ENCODE measurements at places on chromosomes 12 and 14.
A peak's percentile ranks its signal among the peaks of the same experiment; 100 is the strongest.

DNA sequence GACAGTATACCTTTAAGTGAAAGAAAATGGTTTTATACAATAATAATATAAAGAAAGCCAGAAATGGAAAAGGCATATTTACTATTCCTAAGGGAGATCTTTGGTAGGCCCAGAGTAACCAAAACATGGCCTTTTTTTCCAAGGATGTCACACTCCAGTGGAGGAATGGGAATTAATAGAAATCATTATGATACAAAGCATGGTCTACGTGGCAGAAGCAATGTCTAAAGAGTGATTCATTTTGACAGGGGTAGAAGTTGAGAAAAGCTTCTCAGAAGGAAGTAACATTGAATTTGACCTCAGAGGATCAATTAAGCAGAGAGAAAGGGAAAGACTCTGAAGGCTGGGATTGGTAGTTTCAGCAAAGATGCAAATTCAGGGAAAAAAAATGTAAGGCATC lies 208.6 kb downstream of the BTG1 start:
- no peak for DNase-seq

DNA sequence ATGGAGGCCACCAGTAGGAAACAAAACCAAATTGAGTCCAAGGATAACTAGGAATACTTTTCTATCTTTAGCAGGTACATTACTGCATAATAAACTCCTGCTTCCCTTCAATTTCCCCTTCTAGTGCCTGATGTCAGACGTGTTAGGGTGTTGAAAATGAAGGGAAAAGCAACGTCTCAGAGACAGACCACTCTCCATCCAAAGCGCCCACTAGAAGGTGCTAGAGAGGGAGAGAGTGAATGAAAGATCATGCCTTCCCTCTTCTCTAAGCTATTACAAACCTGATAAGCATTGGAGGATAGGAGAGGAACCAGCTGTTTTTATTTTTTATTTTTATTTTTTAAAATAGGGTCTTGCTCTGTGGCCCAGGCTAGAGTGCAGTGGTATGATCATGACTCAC lies 64.1 kb downstream of the ZNF641 start:
- DNase-seq: no peak

- no peak for DNase-seq
Observed at GRCh38 chr14:20412411-20412810, 890 bp downstream of the TEP1 start.

DNA sequence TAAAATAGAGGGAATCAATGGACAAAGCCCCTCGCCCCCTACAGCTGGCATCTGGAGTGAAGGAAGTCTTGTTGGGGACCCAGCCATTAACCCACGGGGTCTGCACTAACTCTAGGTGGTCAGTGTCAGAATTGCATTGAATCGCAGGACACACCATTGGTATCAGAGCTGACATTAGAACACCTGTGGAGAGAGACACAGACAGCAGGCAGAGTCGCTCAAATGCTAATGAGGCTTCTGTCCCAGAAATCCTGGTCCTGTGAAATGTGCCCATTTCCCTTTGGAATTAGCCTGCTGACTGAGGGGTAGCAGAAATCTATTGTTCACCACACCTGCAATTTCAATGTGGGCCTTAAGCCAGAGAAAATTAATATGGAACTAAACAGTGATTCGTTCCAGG lies 33.0 kb downstream of the TMEM132D start:
- no peak for DNase-seq

DNA sequence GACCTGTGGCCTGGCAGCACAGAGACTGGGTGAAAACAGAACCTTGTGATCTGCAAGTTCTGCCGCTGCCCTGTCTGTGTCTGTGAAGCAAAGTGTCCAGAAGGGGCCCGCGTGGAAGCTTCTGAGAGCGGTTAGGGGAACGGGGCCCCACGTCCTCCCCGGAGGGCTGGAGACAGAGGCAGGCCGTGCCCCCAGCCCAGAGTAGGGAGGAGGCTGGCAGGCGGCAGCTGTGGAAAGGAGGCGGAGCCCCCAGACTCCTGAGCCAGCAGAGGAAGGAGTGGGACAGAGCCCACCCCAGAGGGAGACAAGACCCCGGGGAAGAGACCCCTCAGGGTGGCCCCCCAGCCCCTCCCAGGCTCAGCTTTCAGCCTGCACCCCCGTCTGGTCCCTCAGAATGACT lies 49.0 kb downstream of the GALNT9 start:
- DNase-seq: no peak

- DNase-seq: no peak
Observed at GRCh38 chr14:105748204-105748578, 221.8 kb downstream of the TMEM121 start.

GRCh38 chr12:19066475-19067001 lies 63.0 kb upstream of the PLEKHA5 start:
- peak; percentile 22 for DNase-seq

GRCh38 chr12:46260124-46260912 lies 8.5 kb downstream of the SLC38A1 start:
- DNase-seq: no peak

GRCh38 chr12:3438401-3438800 lies 52.6 kb upstream of the PRMT8 start:
- no peak for DNase-seq

DNA sequence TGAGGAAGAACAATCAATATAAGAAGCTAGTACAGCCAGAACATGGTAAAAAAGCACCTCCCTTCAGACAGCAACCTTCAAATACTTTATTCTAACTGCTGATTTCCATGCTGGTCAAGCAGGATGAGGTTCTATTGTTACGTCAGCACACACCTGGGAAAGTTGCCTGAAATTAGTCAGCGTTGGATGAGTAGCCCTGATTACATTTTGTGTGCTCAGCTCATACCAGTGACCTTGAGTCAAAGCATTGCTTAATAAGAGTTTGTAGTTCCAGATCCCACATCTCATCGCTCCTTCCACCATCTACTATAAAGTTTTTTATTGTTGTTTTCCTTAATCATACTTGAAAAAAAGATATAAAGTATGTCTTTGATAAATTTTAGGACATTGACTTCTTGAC lies 361.5 kb downstream of the EGLN3 start:
- DNase-seq: no peak

DNA sequence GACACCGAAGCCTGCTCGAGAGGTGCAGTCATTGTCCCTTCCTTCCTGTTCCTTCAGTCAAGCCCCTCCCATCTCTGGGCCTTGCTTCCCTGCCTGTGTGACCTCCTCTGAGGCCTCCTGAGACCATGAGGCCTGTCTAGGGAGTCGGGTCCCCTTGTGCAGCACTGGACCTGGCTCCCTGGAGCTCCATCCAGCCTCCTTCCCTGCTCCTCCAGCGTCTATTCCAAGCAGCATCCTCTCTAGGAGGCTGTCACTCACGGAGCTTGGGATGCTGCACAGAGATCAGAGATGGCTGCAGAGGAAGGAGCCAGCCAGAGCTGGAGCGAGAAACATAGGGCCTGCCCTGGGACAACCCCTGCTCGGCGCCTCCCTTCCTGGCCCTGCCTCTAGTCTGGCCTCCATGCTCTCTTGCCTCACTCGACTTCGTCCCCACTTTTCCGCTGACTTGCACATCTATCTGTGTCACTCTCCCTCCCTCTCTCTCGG lies 142.7 kb downstream of the BCL11B start:
- no peak for DNase-seq

GRCh38 chr14:81023095-81023710 lies 67.8 kb downstream of the TSHR start:
- no peak for DNase-seq

DNA sequence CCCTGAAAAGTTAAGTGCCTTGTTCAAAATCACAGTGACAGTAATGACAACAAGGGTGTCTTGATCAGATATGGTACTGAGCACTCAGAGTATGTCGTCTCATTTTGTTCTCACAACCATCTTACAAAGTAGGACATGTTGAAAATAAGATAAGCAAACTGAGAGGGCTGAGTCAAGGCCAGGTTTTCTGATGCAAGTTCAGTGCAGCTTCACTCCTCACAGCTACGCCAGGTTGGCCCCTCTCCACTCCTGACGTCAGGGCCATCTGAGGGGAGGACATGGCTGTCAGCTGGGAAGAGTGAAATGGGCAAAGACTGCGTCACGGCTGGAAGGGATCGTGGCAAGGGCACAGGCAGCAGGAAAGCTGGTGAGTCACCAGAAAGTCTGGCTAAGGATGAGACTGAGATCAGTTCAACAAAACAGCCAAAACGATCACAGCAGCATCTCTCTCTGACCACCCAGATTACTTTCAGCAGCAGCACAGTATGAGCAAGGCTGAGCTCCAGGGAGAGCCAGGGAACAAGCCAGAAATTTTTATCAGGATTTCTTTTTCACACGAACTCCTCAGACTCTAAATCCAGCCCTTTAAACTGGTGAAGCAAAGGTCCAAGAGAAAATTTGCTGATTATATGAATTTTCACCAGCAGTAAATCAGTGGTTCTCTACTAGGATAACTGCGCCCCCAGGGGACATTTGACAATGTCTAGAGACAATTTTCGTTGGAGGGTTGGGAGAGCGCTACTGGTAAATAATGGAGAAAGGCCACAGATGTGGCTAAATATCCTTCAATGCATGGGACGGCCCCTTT lies 297.9 kb upstream of the AMIGO2 start:
- DNase-seq: no peak

DNA sequence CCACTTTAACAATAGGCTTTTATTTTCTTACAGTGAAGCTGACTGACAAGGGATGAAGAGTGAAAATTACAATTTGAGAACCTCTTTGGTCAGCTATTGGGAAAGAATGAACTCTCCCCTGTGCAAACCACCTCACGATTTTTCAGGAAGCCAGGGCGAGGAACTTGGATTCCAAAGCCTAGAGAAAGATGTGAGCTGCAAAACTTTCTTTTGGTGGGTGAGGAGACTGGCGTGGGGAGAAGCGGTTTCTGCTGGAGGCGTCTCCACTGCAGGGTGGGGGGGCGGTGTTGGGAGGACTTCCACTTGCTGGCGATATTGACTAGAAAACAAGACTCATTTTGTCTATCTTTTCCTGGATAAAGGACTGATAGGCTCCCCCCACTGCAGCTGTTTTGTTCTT lies 59.3 kb upstream of the VRK1 start:
- DNase-seq: no peak

GRCh38 chr14:80695869-80696268 lies 245.7 kb downstream of the CEP128 start:
- no peak for DNase-seq

- DNase-seq: no peak
Observed at GRCh38 chr14:94001016-94001415, 3.9 kb downstream of the CCDC197 start.

DNA sequence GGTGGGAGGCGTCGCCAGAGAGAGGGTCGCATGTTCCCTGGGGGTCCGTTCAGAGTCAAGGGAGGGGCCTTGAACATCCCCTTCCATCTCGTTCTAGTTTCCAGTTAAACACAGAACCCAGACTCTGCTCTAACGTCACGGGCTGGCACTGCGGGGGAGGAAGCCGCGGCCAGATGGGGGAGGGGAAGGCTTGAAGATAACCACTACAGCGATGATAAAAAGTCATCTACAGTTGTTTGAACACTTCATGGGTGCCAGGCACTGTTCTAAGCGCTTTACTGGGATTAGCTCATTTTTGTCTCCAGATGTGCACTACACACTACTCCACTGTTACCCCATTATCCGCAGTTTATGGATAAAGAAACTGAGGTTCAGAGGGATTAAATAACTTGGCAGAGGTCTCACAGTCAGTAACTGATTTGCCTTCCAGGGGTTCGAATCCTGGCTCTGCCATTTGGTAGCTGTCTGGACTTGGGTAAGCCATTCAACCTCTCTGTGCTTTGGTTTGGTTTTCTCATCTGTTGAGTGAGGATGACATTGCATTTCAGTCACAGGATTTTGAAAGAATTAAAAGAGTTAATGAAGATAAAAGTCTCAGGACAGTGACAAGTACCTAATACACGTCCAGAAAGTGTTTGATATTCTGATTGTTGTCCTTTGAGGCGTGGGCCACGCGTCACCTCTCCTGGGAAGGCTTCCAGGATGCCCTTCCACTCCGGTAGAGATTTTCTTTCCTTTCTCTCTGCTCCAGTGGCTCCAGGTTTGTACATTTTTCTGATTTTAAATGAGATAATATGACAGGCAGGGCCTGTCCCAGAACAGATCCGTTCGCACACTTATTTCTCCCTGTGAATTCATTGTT lies 798 bp upstream of the RASAL1 start:
- peak; percentile 40 for DNase-seq

DNA sequence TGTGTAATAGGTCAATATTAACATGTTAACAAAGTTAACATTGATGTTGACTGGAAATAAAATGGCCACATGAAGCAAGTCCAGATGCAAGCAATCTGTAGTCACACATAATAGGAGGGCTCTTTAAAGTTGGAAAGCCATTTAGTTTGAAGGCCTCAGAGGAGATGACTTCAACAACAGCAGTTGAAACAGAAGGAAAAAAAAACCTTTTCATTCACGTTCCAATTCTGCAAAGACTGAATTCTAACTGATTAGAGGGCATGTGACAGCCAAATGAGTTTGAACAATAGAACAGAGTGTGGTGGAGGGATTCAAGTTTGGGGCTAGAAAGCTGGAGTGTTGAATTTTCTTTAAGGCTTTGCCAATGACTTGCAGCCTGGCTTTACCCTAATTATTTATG lies 41.5 kb upstream of the DAAM1 start:
- DNase-seq: no peak

- DNase-seq: no peak
Observed at GRCh38 chr12:57625261-57626032, 7.6 kb downstream of the B4GALNT1 start.

GRCh38 chr14:22626590-22626989 lies 17.6 kb downstream of the OR6J1 start:
- no peak for DNase-seq

- DNase-seq: no peak
Observed at GRCh38 chr14:53571641-53572328, 384.8 kb downstream of the BMP4 start.

GRCh38 chr14:88856786-88857366 lies 32.4 kb downstream of the TTC8 start:
- no peak for DNase-seq

DNA sequence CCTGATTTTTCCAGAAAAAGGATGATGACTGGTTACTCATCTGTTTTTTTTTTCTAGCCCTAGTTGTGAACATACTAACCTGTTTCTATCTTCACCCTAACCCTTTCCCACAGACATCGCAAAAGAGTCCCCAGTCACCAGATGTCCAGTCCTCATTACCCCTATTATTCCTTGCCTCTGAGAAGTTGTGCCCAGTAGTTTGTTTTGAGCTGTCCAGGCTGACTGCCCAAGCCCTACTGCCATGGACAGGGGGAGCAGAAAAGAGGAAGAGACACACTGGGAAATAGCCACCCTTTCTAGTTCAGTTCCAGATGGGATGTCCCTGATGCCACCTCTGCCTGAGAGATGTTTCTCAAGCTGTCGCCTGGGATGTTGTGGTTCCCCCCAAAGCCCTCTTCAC lies 13.8 kb upstream of the CELA1 start:
- DNase-seq: no peak

DNA sequence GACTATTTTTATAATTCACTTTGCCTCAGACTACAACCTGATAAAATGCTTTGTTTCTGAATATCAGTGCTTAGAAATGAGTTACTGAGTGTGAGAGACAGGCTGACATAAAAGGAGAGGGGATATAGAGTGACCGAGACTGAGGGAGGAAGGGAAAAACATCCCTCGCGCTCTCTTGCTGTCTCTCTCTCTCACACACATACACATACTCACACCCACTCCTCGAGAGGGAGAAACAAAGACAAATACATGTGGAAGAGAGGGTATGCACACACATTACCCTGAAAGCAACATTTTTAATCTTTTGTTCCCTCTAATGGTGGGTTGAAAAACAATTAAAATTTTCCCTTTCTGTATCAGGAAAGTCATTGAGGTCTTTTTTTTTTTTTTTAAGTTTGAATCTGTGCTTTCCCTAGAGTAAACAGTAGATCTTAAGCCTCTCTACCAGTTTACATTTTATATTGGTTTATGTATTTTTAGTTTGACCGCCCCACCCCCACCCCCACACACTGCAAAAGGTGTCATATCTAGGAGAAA lies 45.3 kb downstream of the FRS2 start:
- no peak for DNase-seq

GRCh38 chr14:89296281-89296745 lies 120.7 kb downstream of the FOXN3 start:
- DNase-seq: no peak
